ENCODE measurements at places on chromosomes 3 and 15.

- H3K4me1 ChIP-seq, result no peaks in the 10 kb centered on the region
- no peaks in the 10 kb centered on the region for H3K27me3 ChIP-seq
- H3K36me3 ChIP-seq, result no peaks in the 10 kb centered on the region
- H3K4me3 ChIP-seq, result no peak overlapping the region
- no peak for DNase-seq
These were observed 703.7 kb downstream of the NLGN1 start for GRCh38 chr3:174101244-174101643.

DNA sequence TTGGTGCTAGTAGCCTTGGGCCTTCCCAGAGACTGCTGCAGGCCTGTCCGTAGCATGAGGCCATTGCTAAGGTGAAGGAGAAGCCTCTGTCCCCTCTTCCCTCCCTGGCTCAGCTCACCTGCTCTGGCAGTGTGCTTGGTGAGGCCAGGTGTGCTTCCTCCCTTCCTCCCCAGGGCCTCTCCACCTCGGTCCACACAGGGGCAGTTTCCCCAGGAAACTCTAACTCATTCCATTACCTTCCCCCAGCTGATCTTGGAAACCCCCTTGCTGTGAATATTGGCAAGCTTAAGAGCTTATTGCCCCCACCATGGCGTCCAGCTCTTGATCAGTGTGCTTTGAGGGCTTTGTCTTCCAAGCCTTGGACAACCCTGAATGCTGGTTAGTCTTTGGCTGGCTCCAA is 52.7 kb downstream of the ZNF445 start:
- no peak for DNase-seq
- H3K27ac ChIP-seq, result no peak overlapping the region
- H3K27me3 ChIP-seq, result no peaks in the 10 kb centered on the region
- H3K36me3 ChIP-seq, result no peaks in the 10 kb centered on the region

GRCh38 chr3:177710506-177710905 is 513.2 kb upstream of the TBL1XR1 start:
- no peaks in the 10 kb centered on the region for H3K36me3 ChIP-seq
- H3K4me1 ChIP-seq, result no peaks in the 10 kb centered on the region
- no peak for DNase-seq
- no peak overlapping the region for H3K27ac ChIP-seq
- H3K27me3 ChIP-seq, result no peaks in the 10 kb centered on the region
- H3K4me3 ChIP-seq, result no peak overlapping the region

DNA sequence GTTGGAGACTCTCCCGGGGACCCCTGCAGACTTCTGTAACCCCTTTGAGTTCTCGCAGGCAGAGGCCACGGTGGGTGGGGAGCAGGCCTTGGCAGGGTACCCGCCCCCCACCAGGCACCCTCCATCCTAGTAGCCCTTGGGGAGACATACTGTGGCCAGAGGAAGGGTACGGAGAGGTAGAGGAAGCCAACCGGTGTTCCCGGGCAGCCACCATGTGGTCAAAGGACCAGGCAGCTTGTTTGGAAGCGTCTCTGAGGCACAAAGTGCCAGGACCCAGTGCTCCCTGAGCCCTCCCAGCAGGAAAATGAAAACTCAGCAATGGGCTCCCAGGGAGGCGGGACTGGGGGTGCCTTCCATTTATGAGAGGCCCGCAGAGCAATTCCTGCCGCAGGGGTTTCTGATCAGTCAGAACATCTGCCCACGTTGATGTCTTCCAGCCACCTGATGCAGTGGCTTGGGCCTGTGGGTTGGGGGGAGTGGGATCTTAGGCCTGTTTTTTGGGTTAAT is 53.0 kb upstream of the CGNL1 start:
- H3K36me3 ChIP-seq, result no peaks in the 10 kb centered on the region
- DNase-seq, result no peak
- H3K4me1 ChIP-seq, result peaks cover 7% of the 10 kb centered on the region
